ENCODE measurements at places on chromosomes 2 and 18.

DNA sequence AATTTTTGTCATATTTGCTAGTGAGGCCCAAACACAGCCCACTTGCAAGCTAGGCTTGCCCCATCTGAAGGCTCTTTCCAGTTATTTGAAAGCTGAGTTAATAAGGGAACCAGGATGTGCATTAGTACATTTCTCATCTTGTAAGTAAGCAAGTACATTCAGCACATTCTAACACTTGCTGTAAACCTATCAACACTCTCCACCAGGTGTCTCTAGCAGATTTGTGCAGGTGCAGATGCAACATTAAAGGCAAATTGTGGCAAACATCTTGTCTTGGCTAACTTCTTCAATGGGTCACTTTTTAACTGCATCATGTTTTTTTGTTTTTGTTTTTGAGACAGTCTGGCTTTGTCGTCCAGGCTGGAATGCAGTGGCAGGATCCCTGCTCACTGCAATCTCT is 25.3 kb upstream of the MFSD6 start:
- no peak for DNase-seq

DNA sequence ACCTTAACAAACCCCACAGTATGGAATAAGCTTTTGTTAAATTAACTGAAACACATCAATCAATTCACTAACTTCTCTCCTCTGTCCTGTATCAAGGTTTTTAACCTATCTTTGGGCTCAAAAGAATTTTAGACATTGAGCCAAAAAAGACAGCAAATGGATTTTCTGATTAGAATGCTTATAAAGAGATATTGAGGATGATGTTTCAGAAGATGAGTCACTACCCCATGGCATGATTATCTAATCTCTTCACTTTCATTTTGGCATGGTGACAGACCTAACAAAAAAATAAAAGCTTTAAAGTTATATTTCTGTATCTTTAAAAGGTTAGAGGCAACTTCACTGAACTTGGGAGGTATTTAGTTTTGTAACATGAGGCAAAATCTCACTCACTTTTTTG is 55.5 kb downstream of the SGPP2 start:
- no peak for DNase-seq

GRCh38 chr18:11857177-11857887 is 6.1 kb downstream of the CHMP1B start:
- no peak for DNase-seq

DNA sequence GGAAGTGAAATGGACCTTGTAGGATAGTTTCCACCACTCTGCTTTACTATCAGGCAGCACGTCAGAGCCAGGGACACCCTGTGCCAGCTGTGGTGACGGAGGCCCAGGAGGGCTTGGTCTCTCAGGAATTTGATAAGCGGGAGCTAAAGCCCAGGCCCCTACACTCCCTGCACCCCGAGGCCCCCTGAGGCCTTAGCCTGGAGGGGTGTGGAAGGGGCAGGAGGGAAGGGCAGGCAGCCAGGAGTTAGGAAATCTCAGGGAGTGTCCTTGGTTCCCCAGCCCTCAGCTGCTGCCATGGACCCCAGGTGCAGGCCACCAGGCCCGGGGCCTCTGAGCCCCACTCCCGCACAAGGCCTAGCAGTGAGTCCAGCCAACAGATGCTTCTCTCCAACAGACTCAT is 38.2 kb downstream of the PDIA6 start:
- DNase-seq, result no peak

- no peak for DNase-seq
These were observed 30.3 kb downstream of the SP3 start for GRCh38 chr2:173934895-173935294.

DNA sequence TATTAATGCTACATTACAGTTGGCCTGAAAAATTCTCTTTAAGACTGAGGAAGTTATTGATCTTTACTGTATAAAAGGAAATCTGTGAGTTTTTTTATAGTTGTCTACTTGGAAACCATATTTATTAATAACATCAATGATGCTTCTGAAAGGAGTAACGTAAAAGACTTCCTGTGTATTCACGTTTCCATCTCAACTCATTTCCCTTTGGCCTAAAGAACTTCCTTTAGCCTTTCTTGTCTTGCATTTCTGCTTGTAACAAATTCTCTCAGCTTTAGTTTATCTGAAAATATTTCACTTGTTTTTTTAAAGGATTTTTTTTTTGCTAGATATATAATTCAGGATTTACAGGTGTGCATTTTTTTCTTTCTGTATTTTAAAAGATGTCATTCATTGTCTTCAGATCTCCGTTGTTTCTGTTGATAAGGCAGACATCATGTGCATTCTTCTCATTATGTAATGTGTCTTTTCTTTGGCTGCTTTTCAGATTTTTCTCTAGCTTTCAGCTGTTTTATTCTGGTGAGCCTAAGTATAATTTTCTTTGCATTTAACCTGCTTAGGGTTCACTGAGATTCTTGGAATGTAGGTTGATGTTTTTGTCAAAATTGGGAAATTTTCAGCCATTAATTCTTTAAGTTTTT is 159.0 kb upstream of the DAPL1 start:
- DNase-seq, result no peak

DNA sequence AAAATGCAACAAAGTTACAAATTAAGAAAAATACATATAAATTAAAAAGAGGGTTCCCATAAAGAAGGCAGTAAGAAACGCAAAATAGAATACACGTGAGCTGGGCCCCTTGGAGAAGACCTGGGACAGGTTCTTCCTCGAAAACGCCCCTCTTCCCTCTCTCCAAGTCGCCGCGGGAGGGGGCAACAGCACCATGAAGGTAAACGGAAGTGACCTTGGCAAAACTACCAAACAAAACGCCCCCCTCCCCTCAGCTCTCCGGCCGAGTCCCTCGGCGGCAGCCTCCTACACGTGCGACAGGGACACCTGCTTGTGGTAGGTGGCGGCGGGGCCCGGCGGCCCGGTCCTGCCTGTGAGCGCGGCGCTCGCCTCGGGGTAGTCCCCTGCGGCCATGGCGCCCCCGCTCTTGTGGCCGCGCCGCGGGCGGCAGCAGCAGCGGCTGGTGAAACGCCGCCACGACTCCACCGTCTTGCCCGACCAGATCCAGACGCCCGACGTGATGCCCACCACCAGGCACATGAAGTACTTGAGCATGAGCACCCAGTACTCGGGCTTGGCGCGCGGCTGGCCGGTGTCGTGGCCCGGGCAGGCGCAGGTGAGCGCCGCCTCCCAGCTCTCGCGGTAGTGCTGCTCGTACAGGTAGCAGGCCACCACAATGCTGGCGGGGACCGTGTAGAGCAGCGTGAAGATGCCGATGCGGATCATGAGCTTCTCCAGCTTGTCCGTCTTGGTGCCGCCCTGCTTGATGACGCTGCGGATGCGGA is 2.8 kb downstream of the FZD5 start:
- DNase-seq, result no peak

DNA sequence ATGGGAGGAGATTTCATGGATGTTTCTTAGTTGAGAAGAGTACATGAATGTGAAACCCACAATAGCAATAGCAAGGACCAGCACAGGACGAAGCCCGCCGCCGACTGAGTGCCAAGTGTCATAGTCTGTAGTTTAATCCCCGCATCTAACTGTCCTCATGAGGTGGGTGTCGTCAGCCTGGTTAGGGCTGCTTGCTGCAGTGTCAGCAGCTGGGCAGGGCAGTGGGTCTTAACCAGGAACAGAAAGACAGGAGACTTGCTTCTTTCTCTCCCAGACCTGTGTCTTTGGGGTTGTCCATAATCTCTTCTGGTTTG is 146.6 kb downstream of the VAPA start:
- peak; percentile 44 for DNase-seq

DNA sequence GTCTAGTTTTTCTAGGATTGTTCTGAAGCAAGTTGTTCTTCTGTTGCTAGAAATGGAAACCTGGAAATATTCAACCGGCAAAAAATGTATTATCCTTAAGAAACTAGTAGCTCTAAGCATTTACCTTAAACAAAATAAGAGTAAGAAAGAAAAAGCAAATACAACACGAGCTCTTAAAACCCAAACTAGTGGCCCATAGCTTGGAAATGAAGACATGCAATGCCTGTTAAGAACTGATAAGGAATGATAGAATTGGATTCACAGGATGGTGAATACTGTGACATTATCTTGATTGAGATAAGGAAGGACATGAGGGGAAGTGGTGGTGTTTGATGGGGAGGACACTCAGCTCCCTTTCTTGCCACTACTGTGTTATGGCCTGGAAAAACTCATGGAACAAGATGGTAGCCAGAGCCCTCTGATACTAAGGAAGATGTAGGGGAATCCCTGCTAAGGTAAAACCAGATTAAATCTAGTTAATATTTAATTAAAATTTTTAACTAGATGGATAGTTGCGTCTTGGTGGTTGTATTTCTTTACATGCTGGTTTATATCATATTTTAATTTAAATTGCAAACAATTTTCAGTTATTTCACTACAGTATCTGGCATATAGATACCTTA is 193.8 kb downstream of the LPIN1 start:
- DNase-seq, result no peak

DNA sequence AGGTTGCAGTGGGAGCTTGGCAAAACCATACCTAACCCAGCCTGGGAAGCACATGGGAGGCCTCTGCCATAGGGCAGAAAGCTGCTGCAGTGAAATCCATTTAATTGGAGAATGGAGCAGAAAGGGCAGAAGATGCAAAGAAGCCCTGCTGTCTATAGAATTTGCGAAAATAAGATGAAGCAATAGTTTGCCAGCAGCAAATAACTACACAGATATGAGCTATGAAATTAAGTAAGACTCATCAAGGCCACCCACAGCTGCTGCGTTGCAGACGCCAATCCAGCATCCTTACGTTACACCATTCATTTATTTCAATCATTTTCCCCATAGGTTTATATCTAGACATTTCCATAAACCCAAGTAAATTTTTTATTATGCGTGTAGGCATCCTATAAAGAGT is 21.1 kb downstream of the ATP8B1 start:
- DNase-seq, result no peak

- DNase-seq, result no peak
These were observed 162.6 kb upstream of the TWIST2 start for GRCh38 chr2:238685327-238685709.

DNA sequence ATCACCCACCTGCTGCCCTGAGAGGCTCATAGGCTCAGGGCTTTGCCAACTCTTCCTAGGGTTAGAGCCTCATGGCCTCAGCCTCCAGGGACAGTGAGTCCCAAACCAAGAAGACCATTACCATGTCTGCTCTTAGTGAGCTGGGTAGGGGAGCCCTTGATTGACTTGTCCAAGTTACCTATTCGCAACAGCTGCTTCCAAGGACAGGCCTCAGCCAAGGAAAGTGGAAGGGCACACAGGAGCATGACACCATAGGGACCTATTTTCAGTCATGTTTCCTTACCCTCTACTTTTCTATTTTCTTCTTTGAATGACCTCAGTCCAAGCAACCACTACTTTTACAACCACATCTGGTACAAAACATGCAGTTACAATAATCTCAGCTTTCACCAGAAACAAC is 81.6 kb downstream of the LBH start:
- DNase-seq, result no peak

DNA sequence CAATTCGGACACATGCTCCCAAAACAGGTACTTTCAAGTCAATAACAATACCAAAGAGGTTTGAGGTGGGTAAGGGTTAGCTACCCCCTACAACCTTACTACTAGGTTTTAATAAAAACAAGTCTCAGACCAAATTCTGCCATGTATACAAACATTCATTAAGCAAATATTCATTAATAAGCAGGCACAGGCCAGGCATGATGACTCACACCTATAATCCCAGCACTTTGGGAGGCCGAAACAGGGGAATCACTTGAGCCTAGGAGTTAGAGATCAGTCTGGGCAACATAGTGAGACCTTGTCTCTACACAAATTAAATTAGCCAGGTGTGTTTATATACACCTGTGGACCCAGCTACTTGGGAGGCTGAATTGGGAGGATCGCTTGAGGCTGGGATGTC is 11.7 kb upstream of the ELAC1 start:
- DNase-seq, result no peak

GRCh38 chr18:67358947-67359346 is 157.6 kb downstream of the DSEL start:
- no peak for DNase-seq

- DNase-seq, result peak; percentile 69
These were observed 3.2 kb downstream of the ID2 start for GRCh38 chr2:8684878-8685696.

DNA sequence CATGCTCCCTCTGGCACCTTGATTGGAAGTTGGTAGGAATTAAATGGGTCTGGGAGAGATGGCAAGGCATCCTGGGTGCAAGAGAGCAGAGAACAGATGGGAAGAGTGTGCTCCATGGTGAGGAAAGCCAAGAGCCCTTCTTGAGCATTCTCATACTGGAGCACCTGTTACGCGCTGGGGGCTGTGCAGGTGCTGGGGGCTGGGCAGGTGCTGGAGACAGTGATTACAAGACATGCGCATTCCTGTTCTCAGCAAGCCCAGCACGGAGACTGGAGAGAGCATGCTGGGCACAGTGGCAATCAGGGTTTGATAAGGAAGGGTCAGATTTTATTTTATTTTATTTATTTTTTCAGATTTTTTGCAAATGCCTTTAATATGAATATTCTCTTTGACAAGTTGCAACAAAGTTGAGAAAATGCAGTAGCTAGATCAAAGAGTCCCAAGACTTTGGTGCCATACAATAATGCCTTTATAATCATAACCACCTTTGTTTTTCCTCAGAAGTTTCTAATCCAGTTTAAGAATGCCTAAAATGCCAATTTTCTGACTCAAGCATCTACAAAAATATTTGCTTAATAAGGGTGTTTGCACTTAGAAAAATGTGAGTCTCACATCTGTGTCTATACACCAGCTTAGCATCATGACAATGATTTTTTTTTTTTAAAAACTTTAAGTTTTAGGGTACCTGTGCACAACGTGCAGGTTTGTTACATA is 193.3 kb downstream of the RNF152 start:
- no peak for DNase-seq

DNA sequence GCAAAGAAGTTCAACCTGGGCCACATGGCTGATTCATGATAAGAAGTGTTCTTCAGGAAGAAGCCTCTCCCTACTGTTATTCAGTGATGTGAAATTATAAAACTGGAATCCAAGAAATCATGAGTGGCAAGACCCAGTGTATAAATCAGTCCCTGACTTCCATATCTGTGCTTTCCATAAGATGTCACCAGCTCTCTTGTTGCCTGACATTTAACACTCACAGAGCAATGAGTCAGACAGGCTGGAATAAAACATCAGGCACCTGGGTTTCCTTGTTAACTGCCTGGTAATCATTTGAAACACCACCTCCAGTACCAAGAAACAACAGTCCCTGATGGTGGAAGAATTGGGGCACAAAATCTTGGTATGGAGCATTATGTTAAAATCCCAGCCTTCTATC is 76.1 kb downstream of the SCG2 start:
- DNase-seq, result no peak

- DNase-seq, result no peak
These were observed 409.7 kb upstream of the PIK3C3 start for GRCh38 chr18:41545091-41545888.
